Stimulated activated CD8-positive, alpha-beta memory T cell treated with anti-CD3 and anti-CD28 coated beads, Interleukin-2, amount 100 ng/mL, for 1 hour (primary cell): ENCODE measurements at places on chromosomes 12 and 14.

DNA sequence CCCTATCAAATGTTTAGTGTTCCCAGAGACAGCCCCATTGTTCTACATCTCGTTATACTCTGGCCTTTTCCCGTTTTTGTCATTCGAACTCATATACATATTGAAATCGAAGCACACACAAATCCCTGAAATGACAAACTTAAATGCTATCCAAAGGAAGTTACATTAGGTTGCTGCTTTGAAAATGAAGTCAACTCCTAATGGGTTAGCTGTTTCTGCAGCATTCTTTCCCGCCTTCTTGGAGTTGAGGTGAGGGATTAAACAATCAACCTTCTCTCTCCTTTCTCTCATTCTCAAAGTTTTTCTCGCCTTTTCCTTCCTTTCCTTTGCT is 642 bp upstream of the PHC1 start:
- DNase-seq = no peak

GRCh38 chr14:22764382-22764781 is 2.1 kb upstream of the OXA1L start:
- DNase-seq = no peak

DNA sequence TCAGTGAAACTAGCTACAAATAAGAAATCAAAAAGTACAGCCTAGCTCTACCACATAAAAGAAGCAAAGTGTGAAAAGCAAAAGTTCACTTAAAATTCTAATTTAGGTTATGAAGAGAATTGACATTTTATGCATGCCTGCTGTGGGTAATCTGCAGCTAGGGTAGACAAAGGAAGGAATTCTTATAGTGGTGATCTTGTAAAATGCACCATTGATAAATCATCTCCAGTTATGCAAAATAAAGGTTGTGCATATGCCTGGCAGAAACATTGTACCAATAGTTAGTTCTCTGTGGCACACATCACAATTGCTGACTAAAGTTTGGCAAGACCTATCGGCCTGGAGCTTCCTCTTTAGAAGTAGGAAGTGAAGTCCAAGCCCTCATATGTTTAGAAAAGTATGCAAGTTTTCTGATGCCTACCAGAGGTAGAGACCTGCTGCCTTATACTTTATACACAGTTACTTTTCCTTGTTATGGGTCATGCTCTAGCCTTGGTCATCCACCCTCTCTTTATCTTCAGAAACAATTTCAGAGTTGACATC is 78.3 kb downstream of the TSHR start:
- no peak for DNase-seq

GRCh38 chr12:48175613-48176416 is 7.6 kb upstream of the CCDC184 start:
- no peak for DNase-seq

- no peak for DNase-seq
These were observed 69.2 kb downstream of the CRACR2A start for GRCh38 chr12:3683670-3684069.

- DNase-seq = no peak
These were observed 17.1 kb upstream of the ADSS1 start for GRCh38 chr14:104706733-104707607.

GRCh38 chr14:76698631-76699030 is 62.6 kb upstream of the VASH1 start:
- DNase-seq = no peak

DNA sequence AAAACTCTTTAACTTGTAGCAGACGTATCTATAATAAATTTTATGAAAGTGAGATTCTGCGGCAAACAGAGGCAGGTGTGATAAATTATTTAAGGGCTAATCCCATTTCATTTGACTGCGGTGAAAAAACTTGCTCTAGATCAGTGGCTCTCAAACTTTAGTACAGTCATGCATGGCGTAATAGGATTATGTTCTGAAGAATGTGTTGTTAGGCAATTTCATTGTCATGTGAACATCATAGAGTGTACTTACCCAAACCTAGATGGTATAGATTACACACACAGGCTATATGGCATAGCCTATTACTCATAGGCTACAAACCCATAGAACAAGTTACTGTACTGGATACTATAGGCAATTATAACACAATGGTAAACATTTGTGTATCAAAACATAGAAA is 83.7 kb downstream of the HEATR5A start:
- no peak for DNase-seq

- no peak for DNase-seq
These were observed 103.2 kb downstream of the NT5DC3 start for GRCh38 chr12:103737881-103738280.

DNA sequence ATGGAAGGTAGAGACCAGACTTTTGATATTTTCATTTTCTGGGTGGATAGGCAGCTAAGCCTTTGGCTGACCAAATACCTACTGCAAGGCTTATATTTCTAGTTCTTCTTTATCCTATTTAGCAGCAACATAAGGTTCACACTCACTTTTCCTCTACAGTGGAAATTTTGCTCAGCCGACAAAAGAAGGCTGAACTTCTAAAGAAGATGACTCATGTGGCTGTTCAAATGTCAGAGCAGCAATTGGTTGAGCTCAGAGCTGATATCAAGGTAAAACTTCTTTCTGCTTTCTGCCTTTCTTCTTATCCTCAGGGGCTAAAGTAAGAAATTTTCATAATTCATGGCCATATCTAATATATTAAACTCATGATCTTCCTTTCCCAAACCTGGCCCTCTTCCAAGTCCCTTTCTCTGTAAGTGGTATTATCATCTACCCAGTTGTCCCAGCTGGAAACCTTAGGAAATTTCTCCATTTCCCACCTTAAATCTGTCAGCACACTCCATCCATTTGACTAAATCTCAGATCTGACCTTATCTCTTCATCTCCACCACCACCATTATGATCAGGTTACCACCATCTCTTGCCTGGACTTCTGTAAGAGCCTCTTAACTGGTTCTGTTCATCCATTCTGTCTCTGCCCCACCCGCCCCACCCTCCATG is 19.8 kb upstream of the KCNH3 start:
- DNase-seq = no peak

GRCh38 chr14:99344051-99344758 is 72.2 kb upstream of the BCL11B start:
- DNase-seq = no peak

GRCh38 chr14:21399311-21399870 is 15.6 kb upstream of the SUPT16H start:
- no peak for DNase-seq

DNA sequence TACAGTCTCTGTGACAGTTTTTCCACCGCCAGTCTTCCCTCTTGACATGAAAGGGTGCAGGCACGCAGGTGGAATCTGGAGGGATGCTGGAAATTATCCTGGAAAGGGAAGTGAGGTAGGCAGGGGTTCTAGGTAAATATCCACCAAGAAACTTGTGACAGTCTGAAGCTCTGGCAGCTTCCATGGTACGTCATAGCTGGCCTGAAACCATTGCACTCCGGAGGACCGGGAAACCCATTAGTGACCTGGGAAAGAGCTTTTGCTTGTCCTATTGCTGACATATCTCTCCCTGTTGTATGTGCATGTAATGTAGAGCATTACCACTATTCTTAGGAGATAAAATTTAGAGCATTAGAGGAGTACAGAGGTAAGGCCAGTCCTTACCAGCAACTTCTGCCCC is 275.9 kb downstream of the EGLN3 start:
- DNase-seq = no peak

DNA sequence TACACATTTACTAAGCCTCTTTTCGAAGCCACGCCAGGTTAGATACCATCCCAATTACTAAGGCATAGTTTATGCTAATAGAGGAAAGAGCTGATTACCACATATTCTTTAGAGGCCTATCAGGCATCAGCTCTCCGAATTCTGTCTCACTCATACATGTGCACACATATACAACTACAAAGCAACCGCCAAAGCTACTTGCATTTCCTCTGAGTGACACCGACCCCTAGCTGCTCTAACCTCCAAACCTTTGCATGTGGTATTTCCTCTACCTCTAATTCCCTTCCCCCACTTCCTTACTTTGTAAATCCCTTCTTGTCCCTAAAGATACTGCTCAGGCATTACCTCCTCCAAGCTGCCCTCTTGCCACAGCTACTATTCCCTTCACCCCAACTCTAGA is 107.2 kb downstream of the DUSP6 start:
- no peak for DNase-seq

- DNase-seq = no peak
These were observed 2.9 kb upstream of the GLT1D1 start for GRCh38 chr12:128850400-128850799.

GRCh38 chr14:90396341-90397339 is at the start of gene CALM1:
TSS of gene CALM1 (plus strand) at chr14:90397029. CDS start at chr14:90397231, 202 bp downstream.
- DNase-seq = peak; percentile 95

DNA sequence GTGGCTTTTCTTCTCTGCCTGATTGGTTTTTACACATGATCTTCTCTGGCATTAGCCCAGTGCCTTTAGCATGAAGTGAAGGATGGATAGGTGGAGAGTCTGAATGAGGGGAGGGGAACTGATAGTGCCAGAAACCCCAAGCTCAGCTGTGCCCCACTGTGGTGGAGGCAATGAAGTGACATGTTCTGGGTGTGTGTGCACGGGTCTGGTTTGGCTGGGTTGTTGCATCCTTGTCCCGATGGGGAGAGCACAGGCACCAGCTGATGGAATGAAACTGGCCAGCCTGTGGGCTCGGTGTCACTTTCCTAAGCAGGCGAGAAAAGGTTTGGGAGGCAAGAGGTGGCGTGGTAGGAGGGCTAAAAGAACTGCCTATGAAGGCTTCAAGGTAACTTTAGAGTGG is 65.3 kb downstream of the CACNA1C start:
- DNase-seq = no peak

- DNase-seq = no peak
These were observed 39.6 kb downstream of the SLC15A4 start for GRCh38 chr12:128784030-128784760.

- DNase-seq = no peak
These were observed 23.5 kb downstream of the CCDC92 start for GRCh38 chr12:123948796-123949769.

GRCh38 chr12:113102811-113103210 is 32.8 kb downstream of the RASAL1 start:
- no peak for DNase-seq

DNA sequence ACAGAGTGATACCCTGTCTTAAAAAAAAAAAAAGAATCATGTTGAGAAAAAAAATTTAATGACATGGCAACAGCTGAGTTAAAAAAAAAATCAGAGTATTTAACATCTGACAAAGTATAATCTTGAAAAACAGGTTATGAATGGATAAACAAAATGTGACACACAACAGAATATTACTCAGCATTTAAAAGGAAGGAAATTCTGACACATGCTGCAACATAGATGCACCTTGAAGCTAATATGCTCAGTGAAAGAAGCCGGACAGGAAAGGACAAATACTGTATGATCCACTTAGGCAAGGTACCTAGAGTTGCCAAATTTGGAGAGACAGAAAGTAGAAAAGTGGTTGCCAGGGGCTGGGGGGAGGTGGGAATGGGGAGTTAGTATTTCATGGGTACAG is 19.4 kb upstream of the EIF2B2 start:
- DNase-seq = no peak

DNA sequence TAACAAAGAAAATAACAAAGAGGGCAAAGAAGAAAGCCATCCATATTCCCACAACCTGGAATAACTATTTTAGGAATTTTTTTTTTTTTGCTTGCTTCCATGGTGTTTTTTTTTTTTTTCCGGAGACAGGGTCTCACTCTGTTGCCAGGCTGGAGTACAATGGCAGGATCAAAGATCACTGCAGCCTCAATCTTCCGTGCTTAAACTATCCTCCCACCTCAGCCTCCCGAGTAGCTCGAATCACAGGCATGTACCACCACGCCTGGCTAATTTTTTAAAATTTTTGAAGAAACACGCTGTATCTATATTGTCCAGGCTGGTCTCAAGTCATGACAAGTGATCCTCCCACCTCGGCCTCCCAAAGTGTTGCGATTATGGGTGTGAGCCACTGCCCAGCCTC is 20.2 kb upstream of the ARID4A start:
- DNase-seq = no peak

DNA sequence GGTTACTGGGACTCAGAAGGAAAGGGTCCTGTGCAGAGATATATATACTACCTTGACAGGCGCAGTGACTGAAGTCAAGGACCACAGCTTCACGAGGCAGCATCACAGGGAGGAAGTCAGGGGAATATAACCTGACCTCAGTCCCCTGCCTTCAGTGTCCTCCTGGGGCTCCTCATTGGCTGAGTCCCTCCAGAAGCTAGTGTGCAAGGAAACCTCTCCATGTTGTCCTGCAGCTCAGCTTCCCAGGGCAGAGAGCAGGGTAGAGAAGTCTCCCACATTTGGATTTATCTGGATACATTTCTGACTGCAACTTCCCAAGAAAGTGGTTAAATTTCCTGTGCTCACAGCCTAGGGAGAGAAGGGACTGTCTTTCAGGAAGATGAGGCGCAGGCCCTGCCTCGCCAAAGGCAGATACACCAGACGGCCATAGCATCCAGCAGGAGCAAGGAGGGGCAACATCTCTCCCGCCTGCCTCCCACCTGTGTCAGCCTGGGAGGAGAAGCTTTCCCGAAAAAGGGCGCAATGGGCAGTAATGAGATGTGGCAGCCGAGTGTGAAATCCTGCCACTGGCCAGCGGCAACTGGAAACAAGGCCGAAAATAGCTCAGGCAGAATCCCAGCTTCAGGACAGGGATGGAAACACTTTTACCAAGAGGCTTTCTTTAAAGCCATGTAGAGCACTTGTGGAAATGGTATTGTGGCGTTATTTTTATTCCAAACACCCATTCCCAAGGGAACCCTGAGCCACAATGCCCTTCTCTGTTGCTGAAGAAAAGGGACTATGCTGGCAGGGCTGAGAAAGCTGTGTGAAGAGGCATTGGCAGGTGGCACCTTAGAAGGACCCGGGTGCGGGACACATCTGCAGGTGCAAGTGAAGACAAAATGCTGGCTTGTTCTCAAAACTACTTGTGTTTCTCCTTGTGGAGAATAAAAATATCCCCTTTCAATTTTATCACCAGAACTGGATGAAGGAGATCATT is 54.9 kb upstream of the HIF1A start:
- DNase-seq = no peak

DNA sequence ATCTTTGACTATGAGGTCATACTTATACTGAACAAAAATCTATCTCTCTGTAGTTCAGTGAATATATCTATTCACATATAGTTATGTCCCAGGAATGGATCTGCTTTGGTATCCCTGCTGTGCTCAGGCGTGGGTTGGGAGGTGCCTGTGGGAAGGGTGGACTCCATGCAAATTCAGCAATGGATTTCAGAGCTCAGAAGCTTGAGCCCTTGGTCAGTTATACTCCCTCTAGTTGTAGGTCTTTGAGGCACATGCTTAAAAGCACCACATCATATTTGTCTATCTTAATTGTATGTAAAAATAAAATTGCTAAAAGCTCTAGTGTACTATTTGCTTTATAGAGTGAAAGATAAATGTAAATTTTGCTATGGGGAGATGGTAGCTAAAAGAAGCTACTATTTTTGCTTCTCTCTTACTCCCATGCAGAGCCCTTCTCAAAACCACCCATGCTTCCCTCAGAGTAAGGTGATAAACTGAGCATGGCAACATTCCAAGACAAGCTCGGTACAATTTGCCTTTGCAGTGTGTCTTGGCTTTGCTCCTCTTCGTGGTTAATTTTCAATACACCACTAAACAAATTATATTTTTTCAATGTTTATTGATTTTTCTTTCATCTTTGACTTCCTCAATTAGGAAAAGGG is 54.9 kb downstream of the SLC16A7 start:
- no peak for DNase-seq

GRCh38 chr12:96375841-96376604 is 24.2 kb downstream of the CDK17 start:
- no peak for DNase-seq
